Eye (tissue), 1 donor: ENCODE measurements at places on chromosomes 13 and 19.

DNA sequence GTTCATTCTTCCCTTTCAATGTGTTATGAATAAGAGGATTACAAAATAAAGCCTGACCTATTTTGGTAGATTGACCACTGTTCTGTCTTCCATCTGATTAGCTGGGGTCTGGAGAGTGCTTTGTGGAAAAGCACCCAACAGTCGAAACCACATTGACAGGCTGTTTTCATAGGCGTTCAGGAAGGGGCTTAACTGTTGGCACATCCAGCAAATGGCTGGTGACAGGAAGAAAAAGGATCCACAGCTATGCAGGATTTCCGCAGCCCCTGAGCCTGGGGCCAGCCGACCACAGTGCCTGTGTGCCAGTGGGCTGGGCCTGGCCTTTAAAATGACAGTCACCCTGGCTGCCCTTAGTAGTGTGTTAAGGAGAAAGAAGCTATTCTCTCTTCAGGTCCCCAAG, 113.3 kb downstream of the SIPA1L3 start:
- peak; percentile 82 for DNase-seq

DNA sequence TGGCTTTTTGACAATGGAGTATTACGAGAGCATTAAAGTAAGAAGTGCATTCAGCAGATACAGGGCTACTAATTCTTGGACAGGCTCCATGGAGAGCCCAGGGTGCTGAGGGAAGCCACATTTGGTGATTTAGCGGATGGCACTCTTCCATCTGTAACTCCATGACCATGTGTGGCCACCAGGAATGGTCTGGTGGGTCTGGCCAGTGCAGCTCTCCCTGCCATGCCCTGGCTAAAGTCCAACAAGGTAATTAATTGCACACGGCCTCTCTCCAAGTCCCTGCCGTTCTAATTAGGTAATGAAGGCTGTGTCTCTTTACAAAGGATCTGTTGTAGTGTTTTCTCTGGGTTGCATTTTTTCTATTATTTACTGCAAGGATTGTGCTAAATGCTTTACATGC, 4.3 kb upstream of the ZFR2 start:
- no peak for DNase-seq

- DNase-seq, result peak; percentile 75
Measured at GRCh38 chr19:33496038-33496895, 25.3 kb downstream of the PEPD start.

- DNase-seq, result no peak
Measured at GRCh38 chr19:53396525-53396868, 1.5 kb downstream of the ZNF765 start.

DNA sequence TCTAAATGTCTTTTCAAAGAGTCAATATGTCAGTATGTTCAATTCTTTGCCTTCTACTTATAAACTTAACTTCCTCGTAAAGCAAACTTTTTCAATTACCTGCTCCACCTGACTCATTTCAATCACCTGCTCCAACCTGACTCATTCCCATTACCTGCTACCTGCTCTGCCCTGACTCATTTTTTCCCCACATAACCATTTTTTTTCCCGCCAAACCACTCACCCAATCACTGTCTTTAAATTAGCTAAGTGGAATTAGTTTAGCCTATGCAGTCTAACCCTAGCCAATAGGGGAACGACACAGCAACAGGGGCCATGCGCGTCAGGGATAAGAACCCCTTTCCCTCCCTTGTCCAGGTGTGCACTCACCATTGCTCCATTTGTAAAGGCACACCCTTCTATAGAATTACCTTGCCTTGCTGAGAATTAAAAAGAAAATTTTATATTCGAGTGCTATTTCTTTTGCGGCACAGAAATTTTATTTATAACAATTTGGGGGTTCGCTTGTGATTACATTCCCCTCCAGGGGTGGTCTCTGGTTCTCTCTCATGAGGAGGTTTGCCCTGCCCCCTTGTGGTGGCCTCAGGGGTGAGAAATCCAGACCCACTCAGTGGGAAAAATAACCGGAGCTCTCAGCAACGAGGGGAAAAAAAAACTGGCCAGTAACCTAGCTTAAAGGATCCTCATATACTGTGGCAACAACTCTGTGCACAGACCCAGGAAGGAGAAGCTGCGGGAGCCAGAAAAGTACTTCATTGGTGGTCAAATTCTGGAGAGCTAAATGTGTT, 193.1 kb downstream of the ZNF486 start:
- DNase-seq, result peak; percentile 45

DNA sequence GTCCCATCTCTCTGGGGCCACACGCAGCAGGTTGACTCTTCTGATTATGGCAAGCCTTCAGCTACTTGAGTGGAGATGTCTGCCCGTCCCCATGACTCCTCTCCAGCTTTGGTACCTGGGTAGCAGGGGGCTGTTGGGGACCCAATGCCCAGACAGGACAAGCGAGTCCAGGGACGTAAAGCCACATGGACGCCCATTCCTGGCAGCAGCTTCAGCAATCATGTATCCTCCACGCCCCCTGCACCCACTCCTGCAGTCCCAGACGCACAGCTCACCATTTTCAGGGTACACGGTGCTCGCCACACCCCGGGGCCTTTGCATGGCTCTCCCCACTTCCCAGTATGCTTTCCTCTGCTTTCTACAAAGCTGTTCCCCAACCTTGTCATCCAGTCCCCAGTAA, 22.0 kb upstream of the VSTM2B start:
- DNase-seq, result no peak

GRCh38 chr19:28386066-28386465, 826.9 kb downstream of the UQCRFS1 start:
- no peak for DNase-seq

- no peak for DNase-seq
Measured at GRCh38 chr13:51825165-51825592, 19.8 kb downstream of the TMEM272 start.

GRCh38 chr13:60032851-60033250, 130.9 kb downstream of the DIAPH3 start:
- no peak for DNase-seq
